ENCODE measurements at places on chromosomes 12 and 14.

GRCh38 chr12:7259060-7259459, 44.8 kb upstream of the ACSM4 start:
- DNase-seq: no peak

- no peak for DNase-seq
Measured at GRCh38 chr12:116319233-116319897, 41.9 kb upstream of the MED13L start.

DNA sequence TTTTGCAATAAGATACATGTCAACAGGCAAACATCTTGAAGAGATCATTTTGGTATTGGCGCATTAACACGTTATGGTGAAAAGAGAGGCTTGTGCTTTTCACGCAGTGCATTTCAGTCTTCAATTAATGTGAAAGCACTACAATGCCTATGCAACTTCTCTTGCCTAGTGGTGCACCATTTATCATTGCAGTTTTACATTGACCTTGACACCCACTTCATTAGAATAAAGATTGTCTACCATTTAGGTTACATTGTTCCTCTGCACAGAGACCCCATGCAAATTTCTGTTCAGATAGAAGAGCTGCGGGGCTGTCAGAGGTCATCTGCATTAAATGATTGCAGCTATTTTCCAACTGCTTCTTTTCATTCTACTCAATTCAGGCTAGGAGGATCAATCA, 212.2 kb upstream of the NPAS3 start:
- no peak for DNase-seq

DNA sequence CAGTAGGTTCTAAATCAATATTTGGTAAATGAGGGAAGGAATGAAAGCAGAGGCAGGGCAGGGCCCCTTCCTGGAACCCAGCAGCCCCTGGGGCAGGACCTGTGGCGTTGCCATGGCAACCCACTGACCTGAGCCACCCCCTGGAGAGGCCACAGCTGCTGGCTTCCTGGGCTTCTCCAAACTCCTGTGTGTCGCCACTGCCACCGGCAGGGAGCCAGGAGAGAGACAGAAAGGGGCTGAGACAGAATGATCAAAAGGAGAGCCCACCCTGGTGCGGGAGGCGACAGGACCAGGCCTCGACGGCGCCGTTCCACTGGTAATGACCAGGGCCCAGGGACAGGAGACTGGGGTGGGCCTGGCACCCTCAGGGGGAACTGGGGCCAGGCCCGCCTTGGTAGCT, 18.2 kb downstream of the RFX4 start:
- no peak for DNase-seq

DNA sequence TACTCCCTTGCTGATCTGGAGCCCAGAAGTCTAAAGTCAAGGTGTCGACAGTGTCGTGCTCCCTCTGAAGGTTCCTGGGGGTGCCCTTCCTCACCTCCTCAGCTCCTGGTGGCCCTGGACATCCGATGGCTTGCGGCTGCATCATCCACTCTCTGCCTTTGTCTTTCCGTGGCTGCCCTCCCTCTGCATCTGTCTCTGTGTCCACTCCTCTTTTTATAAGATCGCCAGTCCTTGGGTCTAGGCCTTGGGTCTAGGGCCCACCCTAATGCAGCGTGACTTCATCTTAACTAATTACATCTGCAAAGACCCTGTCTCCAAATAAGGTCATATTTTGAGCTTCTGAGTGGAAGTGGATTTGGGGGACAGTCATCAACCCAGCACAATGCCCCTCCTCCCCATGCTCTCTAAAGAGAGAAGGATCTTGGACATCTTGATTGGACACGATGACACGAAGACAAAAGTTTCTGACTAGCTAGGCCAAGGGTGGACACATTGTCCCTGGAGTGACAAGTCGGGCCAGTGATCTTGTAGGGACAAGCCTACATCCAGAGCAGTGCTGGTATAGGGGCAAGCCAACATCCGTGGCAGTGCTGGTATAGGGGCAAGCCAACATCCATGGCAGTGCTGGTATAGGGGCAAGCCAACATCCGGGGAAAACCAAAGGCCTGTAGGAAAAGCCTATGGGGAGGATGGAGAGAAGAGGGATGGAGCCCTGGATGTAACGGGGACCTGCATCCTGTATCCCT, 93.9 kb upstream of the DIO3 start:
- DNase-seq: no peak

GRCh38 chr12:12210983-12211382, 55.9 kb downstream of the LRP6 start:
- no peak for DNase-seq

GRCh38 chr12:114759635-114760034, 75.7 kb upstream of the TBX3 start:
- DNase-seq: no peak

GRCh38 chr14:91271639-91272038, 27.1 kb upstream of the GPR68 start:
- no peak for DNase-seq

DNA sequence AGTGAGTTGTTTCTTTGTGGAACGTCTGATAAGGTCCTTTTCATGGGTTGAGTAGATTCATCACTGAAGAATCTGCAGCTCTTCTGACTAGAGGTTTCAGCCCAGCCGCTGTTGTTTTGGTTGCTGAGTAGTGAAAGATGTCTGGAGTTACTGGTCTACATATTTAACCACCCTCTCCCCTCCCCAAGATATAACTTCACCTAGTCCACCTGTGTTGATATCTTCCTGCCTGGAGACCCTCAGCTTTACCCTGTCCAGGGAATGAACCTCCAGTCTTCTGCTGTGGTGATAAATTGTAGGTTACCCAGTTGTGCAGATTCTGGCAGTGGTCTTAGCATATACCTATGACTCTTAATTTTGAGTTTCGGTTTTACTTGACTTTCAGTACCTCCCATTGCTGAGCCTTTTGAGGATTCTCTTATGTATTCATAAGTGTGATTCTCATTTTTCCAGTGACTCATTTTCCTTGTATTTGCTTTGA, 62.9 kb downstream of the CCDC91 start:
- peak; percentile 12 for DNase-seq

GRCh38 chr12:29287622-29288021, 93.3 kb downstream of the ERGIC2 start:
- DNase-seq: no peak

- DNase-seq: no peak
Measured at GRCh38 chr12:131486451-131487230, 224.2 kb upstream of the SFSWAP start.

GRCh38 chr12:71431991-71432390, 7.6 kb upstream of the LGR5 start:
- no peak for DNase-seq

DNA sequence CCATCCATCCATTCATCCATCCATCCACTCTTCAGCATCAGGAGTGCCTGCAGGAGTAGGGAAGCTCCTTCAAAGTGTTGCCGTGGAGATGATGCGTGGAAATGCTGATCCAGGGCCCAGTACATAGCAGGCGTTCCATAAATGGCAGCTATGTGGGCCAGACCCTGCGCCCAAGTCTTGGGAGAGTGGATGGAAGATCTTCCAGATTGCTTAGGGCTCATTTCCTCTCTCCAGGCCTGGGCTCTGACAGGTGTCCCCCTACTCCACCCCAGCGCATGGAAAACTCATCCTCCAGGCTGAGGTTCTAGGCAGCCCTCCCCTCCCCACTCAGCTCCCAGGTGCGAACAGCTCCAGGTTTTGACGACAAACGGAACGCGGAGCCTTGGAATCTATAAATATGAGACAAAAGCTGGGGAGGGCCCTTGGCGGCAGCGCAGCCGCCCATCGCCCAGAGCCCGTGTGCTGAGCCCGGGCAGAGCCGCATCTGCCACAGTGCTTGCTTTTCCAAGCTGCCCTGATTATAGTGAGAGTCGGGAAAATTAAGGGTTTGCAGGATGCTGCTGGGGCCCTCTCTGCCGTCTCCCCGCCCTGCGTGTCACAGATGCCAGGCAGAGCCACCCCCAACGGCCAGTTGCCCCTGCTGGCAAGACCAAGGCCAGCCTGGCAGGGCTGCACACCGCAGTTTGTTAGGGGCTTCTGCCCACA, 1.6 kb downstream of the BEGAIN start:
- no peak for DNase-seq

DNA sequence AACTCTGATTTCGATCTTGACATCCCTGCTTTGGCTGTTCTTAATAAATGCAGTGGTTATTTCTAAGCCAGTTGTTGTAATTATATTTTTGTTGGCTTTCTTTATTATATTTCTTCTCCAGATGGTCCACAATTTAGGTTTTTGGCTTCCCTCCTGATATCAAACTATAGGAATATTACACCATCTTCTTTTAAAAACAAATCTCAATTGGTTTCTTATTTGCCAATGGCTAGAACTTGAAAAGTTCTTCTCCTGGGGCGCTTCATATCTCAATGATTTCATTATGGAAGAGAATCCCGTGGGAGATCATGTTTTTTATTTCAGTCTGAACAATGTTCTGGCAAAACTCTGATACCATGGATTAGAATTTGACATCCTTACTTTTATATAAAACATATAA, 292.3 kb downstream of the FLRT2 start:
- DNase-seq: no peak

GRCh38 chr12:110183386-110183785, 59.2 kb downstream of the IFT81 start:
- DNase-seq: no peak

GRCh38 chr14:68405961-68406360, 386.9 kb downstream of the ZFP36L1 start:
- DNase-seq: no peak

DNA sequence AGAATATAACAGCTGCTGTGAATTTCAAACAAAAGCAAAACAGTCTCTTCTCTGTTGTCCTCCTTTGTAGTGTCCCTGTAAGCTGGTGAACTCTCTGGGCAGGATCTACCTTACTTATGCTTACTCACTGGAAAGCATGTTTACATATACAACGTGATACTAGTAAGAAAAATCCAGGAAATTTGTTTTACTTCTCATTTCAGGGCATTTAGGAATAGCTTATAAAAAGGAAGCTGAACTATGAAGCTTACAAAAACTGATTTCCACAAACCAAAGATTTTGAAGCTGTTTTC, 311.0 kb downstream of the NOVA1 start:
- no peak for DNase-seq

- no peak for DNase-seq
Measured at GRCh38 chr12:6809056-6809455, 12.6 kb upstream of the GPR162 start.

DNA sequence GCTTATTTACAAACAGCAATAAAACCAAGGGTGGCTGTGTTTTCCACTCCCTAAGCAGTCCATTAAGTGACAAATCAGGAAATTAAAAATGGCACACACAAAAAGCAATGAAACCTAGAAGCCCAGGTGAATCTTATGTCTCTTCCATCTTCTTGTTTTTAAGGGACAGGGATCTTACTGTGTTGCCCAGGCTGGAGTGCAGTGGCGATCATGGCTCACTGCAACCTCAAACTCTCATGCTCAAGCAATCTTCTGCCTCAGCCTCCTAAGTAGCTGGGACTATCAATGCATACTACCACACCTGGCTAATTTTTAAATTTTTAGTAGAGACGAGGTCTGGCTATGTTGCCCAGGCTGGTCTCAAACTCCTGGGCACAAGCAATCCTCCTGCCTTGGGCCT, 52.4 kb upstream of the CERS5 start:
- DNase-seq: no peak

DNA sequence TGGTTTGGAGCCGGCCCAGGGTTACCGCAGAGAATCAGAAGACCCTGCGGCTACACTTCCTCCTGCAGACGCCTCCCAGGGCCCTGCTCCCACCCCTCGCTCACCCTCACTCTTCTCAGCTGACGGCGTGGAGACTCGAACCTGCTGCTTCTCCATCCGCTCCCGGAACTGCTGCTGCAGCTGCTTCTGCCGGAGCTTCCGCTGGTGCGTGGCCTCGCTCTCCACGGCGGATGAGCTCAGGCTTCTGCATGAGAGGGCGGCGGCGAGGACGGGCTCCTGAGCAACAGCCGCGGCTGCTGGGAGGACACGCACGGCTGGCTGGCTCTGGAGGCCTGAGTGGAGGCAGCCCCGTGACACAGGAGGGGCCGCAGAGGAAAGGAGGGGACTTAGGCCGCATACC, 33.3 kb downstream of the RAD52 start:
- DNase-seq: no peak

DNA sequence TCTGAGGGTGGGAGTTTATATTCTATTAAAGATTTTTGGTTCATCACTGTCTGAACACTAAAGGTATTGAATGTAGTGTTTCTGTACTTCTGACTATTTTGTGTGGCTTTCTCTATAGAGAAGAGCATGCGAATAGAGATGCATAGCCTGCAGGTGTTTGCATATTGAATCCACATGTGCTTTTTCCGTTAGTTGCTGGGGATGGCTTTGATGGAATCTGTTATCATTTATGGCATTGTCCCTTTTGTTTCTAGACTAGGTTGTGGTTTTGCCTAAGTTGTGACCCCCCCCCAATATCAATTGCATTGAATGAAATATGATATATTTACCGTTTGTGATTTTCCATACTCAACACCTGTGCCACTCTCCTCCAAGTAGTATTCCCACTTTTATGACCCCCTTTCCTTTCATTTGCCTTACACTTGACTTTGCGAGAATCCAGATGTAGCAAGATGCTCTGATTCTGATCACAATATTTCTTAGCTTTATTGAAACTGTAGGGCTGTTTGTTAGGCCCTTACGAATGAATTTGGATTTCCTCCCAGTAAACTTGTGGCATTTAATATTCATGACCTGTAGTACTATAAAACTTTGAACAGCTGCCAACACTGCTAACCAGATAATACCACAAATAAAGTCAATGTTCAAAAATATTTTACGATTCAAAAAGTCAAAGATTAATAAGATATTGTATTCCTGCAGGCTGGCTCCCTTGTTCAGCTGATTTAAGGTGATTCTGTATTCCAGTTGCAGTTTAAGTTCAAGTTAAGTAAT, 176.4 kb downstream of the TMTC2 start:
- DNase-seq: no peak

GRCh38 chr12:62844915-62845314, 90.0 kb downstream of the PPM1H start:
- DNase-seq: no peak

DNA sequence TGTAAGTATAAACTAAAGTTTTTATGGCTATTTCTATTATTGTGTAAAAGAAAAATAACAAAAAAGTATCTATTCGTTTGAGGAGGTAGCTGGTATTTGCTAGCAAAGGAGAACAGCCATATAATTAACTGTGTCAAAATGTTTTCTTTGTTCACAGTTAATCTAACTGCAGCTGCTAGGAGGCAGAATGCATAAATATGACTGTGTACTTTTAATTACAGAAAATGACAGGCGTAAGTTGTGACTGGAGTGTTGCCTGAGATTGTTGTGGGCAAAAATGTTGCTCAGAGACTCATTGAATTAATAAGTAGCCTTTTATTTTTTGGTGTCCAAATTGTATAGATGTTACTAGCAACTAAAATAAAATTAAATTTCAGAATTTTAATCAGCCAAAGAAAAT, 33.5 kb downstream of the PTPRO start:
- DNase-seq: no peak

- DNase-seq: no peak
Measured at GRCh38 chr14:42927313-42927712, 1320.6 kb downstream of the LRFN5 start.
